Aorta (tissue), 5 donors: ENCODE measurements at places on chromosomes 11 and 22. TPM values are rescaled to one million over a fixed set of nuclear protein-coding genes. Genes with fewer than 3 reads are reported as not detected.

- no peak for DNase-seq
Observed at GRCh38 chr11:123302751-123303195, 107.7 kb upstream of the CLMP start.

- DNase-seq, result no peak
Observed at GRCh38 chr11:121961321-121961801, 154.7 kb downstream of the BLID start.

Gene OR51F2
- total RNA-seq, result not detected

Gene RHOG
- total RNA-seq, result 54.5 TPM

- DNase-seq, result peak; percentile 80
Observed at GRCh38 chr11:120564573-120565311, 53.2 kb downstream of the GRIK4 start.

DNA sequence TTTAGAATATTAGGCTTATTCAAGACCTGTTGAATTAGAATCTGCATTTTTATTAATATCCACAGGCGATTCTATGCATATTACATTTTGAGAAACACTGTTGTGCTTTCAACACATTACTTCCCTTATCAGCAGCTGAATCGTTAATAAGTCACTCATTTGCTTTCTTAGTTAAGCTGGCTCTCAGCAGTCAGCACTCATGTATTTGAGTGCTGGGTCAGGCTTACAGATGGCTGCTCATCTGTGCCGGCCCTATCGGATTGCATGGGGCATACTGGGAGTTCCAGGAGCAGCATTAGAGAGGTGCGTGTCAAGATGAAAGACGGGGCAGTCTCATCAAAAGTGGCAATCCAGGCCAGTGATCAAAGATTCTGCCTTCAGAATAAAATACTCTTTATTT, 10.8 kb upstream of the OR51L1 start:
- no peak for DNase-seq

Gene SAMM50
- 20.9 TPM for total RNA-seq

Gene DEFB131B
- total RNA-seq, result not detected

GRCh38 chr11:128757886-128758612, 64.2 kb downstream of the FLI1 start:
- no peak for DNase-seq

Gene ELFN2
- 0.24 TPM for total RNA-seq

GRCh38 chr22:39422721-39423120, 23.1 kb downstream of the TAB1 start:
- no peak for DNase-seq

DNA sequence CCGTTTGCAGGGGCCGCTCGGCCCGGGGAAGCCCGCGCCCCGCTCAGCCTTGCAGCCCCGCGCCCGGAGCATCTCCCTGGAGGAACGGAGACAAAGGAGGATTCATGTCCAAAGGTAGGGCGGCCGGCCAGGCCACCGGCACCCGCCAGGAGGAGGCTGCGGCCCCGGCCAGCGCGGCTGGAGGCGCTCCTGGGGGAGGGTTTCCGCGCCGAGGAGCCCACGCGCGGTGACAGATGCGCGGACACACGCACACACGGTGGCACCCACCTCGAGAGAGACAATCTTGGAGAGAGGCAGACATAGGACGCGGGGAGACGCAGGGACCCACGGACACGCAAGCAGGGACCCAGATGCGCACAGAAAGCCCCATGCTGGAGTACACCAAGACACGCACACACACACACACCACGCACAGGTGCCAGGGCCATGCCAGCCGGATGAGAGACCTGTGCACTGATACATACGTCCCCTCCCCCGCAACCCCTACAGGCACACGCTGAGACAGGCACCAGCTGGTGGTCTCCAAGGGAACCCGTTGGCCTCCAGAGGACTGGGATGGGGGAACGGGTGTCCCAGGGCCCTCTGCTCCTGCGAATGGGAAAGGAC, 7.8 kb downstream of the SEPTIN3 start:
- DNase-seq, result no peak

- peak; percentile 76 for DNase-seq
Observed at GRCh38 chr11:75349521-75350116, 1.8 kb downstream of the ARRB1 start.

DNA sequence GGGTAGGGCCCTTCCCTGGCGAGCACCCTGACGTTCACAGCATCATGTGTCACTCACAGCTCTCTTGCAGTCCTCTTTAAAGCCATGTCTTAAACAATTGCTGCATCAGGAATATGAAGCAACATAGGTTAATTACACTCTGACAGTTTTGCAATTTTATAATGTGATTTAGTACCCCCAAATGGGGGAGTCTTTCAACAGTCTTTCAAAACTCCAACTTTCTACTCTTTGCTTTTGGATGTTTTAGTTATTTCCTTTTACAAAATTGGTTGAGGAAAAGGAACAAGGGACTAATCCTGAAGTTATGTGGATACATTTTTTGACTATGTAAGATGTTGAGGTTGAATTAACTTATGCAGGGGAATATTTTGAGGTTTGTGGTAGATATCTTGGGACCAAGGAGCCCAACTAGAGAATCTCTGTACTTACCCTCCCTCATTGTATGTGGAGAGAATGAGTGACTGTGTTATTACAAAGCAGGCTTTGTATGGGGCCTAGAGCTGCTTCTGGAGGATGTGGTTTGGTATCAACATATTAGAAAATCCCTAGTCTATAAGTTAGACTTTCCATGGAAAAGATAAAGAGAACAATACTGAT, at the start of gene MMP8:
MMP8 (minus strand) TSS at position 51 of the 597 bp plus-strand sequence. CDS start 99 bp downstream, outside the sequence.
- DNase-seq, result no peak

GRCh38 chr11:134486106-134486505, 74.1 kb upstream of the B3GAT1 start:
- no peak for DNase-seq

DNA sequence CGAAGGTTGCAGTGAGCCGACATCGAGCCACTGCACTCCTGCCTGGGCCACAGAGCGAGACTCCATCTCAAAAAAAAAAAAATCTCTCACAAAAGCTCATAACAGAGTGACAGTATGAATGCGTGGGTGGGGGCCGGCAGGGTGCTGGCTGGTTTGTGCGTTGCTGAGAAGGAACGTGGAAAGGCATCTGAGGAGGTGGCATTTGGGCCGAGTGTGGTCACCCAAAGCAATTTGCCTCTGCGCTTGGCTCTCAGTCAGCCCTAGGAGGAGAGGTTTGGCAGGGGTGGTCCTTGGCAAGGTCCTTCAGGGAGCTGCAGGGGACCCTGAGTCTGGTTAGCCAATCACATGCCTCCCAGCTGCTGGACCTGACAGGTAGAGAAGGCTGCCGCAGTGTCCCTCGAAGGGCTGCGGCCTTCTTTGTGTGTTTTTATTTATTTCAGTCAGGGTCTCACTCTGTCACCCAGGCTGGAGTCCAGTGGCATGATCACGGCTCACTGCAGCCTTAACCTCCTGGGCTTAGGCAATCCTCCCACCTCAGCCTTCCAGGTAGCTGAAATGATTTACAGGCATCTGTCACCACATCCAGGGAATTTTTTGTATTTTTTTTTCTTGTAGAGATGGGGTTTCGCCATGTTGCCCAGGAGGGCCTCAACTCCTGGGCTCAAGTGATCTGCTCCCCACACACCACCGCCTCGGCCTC, 23.5 kb upstream of the OSBPL5 start:
- DNase-seq, result no peak

Gene MS4A3
- total RNA-seq, result not detected

- DNase-seq, result peak; percentile 73
Observed at GRCh38 chr22:49975543-49976389, 15.2 kb downstream of the PIM3 start.

DNA sequence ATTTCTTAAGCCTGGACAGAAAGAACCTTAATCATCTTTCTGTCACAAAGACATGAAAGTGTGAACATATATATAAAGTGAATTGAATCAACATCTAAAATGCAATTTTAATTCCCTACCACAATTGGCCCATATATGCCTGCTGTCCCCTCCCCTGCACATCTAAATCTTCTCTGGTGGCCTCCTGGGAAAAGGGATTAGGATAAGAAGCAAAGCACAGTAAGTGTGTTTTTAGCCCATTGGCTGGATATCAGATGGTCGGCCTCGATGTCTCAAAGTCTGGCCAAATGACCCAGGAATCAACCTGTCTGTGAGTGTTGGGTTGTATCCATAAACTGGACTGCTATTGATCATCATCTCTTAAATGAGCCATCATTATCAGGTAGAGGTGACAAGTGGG, 5.8 kb downstream of the MMP3 start:
- no peak for DNase-seq

- DNase-seq, result no peak
Observed at GRCh38 chr11:99349151-99349673, 328.5 kb downstream of the CNTN5 start.

DNA sequence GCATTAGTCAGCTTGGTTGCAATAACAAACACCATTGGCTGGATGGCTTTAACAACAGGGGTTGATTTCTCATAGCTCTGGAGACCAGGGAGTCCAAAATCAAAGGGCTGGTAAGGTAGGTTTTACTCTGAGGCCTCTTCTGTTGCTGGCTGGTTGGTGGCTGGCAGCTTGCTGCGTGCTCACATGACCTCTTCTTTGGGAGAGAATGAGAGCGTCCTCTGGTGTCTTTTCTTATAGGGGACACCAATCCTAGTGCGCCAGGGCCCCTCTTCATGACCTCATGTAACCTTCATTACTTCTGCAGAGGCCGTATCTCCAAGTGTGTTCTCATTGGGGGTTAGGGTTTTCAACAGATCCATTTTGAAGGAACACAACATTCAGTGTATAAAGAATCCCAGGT, 1308.3 kb downstream of the TBC1D22A start:
- no peak for DNase-seq

DNA sequence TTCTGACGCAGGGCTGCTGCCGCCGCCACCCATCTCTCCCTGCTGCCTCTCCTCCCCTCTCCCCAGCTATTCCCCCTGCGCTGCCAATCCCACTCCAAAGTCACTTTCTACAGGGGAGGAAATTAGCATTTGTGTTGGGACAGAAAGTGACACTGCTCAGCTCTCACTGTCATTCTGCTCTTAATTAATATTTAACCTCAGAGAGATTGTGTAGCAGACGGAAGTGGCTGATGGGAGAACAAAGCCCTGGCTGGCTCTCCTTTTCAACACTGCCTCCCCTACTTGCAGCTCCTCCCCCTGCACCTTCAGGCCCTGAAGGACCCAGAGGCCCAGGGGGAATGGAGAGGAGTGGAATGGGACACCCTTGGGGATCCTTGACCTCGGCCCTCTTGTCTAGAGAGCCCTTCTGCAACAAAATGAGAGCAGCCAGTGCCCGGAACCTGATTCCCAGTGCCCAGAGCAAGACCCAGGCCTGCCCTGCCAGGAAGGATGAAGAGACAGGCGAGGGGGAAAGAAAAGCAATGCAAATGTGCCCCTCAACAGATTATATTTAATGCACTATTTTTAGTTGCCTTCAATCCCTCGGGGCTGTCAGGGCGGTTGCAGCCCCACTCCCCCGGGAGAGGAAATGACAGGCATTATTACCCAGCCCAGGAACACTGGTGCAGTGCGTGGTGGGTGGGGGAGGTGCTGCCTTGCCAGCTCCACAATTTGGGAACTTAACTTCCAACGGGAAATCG, 14.6 kb upstream of the NRGN start:
- DNase-seq, result peak; percentile 84

- no peak for DNase-seq
Observed at GRCh38 chr22:28560046-28560742, 119.4 kb downstream of the TTC28 start.

GRCh38 chr11:44267750-44268613, 42.0 kb downstream of the ALX4 start:
- no peak for DNase-seq

- peak; percentile 26 for DNase-seq
Observed at GRCh38 chr11:28621753-28622152, 513.6 kb downstream of the METTL15 start.

DNA sequence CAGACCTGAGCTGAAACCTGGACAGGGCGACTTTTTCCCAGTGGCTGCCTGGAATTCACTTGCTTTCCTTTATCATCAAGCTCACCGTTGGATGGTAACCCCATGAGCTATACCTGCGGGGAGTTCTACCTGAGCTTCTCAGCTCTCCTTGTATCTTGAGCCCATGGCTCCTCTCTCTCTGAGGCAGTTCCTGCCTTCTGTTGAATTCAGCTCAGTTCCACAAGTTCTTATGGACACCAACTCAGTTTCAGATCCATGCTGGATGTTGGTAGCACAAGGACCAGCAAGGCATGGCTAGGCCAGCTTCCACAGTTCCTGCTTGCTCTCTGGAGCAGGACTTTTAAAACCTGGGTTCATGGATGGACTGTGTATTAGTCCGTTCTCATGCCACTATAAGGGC, 58.3 kb upstream of the AMPD3 start:
- DNase-seq, result no peak

GRCh38 chr11:119643212-119643875, 85.7 kb downstream of the NECTIN1 start:
- no peak for DNase-seq

DNA sequence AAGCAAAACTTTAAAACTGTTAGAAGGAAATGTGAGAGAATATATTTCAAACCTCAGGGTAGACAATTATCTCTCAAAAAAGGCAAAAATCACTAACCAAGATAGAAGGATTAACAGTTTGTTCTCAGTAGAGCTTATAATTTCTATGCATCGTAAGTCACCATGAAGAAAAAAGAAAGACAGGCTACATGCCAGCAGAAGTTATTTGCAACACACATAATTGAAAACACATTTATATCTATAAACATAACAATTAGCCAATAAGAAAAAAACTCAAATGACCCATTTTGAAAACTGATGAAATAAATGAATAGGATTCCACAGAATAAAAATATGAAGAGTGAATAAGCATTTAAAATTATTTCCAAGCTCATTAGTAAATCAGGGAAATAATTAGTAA, 24.4 kb upstream of the SNX19 start:
- no peak for DNase-seq

GRCh38 chr11:12808519-12808918, 134.3 kb downstream of the TEAD1 start:
- DNase-seq, result no peak

GRCh38 chr11:36193290-36193619, 96.0 kb downstream of the COMMD9 start:
- DNase-seq, result no peak
